ENCODE measurements at places on chromosomes 6 and 20.

DNA sequence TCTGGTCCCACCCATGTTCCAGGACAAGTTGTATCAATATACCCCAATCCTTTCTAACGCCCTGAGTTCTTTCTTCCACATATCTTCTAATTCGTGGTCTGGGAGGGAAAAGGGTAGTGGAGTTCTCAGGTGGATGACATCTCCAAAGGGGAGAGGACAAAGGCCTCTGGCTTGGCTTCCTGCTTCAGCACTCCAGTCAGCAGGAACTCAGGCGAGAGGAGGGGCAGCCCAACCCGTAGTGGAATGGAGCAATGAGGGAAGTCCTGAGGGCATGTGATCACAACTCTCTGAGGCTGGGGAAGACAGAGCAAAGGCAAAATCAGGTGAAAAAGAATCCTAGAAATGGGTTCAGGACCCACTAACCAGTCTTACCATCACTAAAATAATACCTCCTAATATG, 9.6 kb upstream of the NRM start:
- no peak for DNase-seq

DNA sequence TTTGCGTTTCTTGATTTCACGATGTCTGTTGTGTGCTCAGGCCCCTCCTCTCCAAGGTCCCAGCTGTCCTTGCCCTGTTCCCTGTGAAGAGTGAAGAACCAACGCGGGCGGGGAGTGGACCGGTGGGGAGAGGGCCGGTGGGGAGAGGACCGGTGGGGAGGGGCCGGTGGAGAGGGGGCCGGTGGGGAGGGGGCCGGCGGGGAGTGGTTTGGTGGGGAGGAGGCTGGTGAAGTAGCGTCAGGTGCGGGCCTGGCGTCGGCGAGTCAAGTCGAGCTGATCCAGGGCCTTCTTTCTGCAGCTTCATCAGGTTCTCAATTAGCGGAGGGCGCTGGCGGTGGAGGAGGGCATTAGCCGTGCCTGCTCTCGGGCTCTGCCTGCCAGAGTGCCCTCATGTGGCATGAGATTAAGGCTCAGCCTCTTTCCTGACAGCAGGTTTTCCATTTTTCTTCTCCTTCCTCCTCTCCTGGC, 21.2 kb upstream of the BHLHE23 start:
- no peak for DNase-seq

DNA sequence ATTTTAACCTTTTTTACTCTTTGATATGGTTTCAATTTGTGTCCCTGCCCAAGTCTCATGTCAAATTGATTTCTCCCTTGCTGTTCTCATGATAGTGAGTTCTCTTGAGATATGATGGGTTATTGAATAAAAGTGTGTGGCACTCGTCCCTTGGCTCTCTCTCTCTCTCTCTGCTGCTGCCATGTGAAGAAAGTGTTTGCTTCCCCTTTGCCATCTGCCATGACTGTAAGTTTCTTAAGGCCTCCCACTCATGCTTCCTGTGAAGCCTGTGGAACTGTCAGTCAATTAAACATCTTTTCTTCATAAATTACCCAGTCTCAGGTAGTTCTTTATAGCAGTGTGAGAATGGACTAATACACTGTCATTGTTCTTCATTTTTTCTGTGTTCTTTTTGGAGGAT, 48.5 kb downstream of the LIN28B start:
- DNase-seq, result no peak

DNA sequence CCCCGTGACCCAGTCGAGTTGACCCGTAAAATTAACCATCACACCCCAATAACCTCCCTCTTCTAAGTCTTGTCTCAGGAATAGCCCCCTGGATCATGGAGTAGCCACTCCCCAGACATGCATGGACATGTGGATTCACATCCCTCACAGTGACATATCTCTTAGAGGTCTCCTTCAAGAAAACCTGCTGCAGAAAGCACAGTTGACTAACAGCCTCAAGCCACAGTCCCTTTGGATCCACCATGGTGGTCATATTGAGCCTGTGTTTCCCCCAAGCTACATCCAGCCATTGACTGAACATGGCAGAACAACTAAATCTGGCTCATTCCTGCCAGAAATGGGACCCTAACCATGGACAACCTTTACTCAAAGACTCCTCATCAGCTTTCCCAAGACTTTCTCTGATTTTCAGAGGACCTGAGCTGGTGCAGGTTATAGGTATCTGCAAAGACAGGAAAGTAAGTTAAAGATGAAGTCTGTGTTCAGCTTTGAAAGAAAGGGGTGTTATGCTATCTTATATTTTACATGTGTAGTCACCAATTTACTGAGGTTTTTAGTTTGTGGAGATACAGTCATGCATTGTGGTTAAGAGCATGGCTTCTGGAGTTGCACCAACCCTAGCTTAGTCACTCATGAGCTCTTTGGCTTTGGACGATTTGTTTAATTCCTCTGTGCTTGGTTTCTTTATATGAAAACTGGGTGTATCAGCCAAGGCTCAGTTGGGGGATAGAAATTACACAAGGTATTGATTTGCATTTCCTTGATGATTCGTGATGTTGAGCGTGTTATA, 219.1 kb downstream of the MYLK4 start:
- DNase-seq, result no peak

DNA sequence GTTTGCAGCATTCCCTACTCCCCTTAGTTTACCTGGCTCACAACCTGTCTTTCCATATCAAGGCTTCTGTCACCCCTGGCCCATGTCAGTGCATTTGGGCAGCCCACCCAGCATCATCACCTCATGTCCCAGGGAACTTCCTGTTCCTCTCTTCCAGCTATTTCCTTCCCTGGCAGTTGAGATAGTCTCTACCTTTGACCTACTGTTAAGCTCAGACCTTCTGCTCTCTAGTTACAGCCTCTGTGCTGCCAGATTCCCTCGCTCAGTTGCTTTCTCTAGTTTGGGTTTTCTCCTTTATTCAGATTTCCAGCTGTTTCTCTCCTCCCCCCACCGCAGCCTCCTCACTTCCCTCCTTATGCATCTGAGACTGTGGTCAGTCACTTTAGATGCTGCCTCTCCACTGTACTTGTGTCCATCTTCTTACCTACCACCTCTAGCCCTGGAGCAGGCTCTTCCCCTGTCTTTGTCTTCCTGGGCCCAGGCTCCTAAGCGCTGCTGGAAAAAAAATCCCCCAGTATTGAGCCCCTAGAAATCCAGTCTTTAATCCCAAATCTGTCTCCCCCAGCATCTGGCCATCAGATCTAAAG, 16.3 kb downstream of the PTPN1 start:
- DNase-seq, result no peak
